Glutamatergic neuron (in vitro differentiated cells): ENCODE measurements at places on chromosomes 4 and X. TPM values are rescaled to one million over a fixed set of nuclear protein-coding genes. Genes with fewer than 3 reads are reported as not detected.
A peak's percentile ranks its signal among the peaks of the same experiment; 100 is the strongest.

Gene CENPI
- total RNA-seq, result 10.2 TPM

Gene STS
- total RNA-seq, result 7.2 TPM

Gene ABLIM2
- total RNA-seq, result 7.5 TPM

Gene NPY1R
- 0.54 TPM for total RNA-seq

Gene SYN1
- 34.2 TPM for total RNA-seq

Gene C4orf51
- total RNA-seq, result not detected

Gene DLG3
- total RNA-seq, result 76.7 TPM

Gene DCUN1D4
- total RNA-seq, result 86.9 TPM

Gene C4orf54
- total RNA-seq, result not detected

Gene HSFX2
- total RNA-seq, result 1.0 TPM

Gene CSAG2
- total RNA-seq, result not detected

Gene AFM
- total RNA-seq, result not detected

Gene CC2D2A
- 13.3 TPM for total RNA-seq

Gene WNK3
- total RNA-seq, result 19.7 TPM

Gene HERC6
- total RNA-seq, result 0.22 TPM

- DNase-seq, result no peak
Observed at GRCh38 chr4:116385583-116385982, 699.8 kb downstream of the TRAM1L1 start.

DNA sequence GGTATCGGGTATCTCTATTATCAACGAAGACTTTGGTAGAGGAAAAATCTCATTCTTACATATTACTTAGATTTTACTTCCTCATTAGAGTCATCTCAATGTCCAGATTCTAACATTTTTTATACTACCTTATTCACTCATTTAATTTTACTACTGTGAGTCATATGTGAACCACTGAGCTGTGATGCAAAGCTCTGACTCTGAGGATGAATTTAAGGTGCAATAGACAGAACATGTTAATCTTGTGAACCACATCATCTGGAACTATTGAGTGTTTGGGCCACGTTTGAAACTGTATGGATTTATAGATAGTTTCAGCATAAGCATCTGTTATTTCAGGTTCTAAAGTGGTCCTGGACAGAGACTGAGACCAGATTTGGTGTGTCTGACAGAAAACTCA lies 78.4 kb downstream of the PWWP3B start:
- DNase-seq, result no peak

DNA sequence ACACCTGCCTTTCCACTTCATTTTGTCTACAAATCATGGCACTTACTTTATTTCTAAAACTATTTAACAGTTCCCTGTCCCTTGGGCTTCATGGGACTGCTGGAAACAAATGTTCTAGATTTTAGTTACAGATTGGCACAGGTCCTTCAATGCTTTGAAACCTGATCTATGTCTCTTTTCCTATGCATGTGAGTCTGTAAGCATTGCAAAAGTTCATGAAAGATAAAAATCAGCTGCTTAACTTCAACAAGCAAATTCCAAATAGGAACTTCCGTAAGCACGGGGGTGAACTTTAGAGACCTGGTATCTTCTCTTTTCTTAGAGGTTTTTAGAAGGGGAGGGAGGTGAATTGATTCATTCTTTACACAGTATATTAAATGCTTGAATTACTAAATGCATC lies 9.5 kb downstream of the LGI2 start:
- no peak for DNase-seq

DNA sequence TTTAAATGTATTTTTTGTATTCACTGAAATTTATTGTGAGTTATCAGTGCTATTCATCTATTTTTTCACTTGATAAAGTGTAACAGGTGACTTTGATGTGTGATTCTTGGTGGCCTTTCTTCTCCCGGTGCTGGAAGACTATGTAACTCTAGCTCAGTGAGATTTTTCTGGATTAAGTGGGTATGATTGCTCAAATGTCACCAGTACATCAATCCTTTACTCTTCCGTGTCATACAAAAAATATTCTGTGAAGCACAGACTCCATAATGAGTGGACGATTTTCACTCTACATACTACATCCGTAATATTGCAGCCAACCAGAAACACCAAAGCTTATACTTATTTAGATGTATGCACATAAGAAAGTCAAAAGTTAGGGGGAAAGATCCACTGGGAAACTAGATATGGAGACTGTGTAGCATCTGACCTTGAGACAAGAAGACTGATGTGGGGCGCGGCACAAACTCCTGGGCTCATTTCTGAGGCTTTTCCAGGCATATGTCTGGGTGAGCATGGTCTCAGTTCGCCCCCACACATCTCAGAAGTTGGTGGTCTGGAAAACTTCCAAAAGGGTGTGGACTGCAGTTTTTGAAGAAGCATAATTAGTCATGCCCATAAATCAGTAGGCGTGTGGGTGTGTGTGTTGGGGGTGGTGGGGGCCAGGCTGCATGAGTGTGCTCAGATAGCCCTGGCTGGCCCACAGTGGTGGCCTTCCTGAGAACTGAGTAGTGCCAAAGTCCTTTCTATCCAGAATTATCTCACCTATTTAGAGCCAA lies 53.9 kb upstream of the TENM3 start:
- no peak for DNase-seq

- DNase-seq, result no peak
Observed at GRCh38 chr4:3208826-3209225, 40.1 kb upstream of the MSANTD1 start.

DNA sequence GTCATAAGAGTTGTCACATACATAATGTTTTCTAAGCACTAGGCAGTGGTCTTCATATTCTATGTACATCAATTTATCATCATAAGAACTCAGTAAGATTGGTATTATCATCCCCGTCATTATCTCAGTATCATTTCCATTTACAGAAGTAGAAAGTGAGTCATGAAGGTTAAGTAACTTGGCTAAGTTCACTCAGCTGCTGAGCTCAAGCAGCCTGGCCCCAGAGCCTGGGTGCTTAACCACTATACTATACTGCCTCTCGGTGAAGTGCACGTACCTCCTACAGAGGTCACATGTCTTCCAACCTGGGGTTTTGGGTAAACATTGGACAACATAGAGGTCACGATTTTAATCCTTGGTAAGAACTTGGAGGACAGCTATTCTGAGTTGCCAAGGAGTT lies 161.5 kb upstream of the GATB start:
- no peak for DNase-seq

DNA sequence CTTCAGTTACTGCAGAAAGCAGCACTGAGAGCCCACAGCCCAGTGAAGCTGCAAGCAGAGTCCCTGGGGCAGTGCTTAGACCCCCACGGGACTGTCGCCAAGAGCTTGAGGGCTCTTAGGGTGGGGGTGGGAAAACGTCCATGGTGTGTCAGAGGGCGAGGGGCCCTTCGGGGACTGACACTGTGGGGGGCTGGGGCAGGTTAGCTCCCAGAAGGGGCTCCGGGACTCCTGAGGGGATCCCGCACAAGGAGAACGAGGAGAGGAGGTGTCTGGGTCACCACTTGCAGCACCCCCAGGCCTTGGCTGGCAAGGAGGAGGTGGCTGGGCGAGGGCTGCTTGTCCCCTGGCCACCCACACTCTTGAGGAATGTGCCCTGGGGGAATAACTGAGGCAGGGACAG lies 20.8 kb downstream of the NAT8L start:
- no peak for DNase-seq

DNA sequence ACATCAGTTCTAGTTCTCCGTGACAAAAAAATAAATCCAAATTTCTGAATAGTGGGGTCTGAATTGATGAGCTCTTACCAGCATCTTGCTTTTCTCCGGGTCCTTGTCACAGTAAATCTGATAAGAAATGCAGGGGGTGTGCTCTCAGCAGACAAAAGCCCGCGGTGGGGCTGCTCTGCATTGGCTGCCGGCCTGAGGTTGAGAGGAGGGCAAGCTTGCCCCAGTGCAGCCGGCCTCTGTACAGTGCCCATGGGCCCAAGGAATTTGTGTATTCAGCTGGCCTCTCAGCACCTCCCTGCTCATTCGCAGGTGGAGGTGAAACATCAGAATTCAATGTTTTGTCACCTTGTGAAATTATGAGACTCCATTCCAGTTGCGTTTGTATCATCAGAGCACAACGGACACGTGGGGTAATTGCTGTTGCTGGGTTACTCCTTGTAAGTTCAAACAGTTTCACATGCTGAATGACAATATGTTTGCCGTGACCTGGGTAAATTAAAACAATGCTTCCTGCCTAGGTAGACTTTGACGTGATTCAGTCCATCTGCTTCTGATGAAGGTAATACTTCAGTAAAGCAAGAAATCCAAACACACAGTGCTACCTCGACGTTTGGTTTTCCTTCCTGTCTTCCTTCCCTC lies 596.4 kb downstream of the MID1IP1 start:
- DNase-seq, result no peak

DNA sequence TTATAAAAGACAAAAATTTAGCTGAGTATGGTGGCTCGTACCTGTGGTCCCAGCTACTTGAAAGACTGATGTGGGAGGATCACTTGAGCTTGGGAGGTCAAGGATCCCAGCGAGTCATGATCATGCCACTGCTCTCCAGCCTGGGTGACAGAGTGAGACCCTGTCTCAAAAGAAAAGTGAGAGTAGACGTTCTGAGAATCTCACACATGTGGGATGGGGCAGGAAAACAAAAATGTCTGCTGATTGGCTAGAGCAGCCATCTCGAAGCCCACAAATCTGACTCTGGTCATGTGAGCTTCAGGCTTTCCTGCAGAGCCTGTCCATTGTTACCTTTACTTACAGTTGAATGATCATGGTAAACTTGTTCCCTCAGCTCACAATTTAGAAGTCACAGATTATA lies 23.1 kb upstream of the SLC9A7 start:
- no peak for DNase-seq

- DNase-seq, result no peak
Observed at GRCh38 chr4:150609131-150609530, 27.2 kb downstream of the MAB21L2 start.

- DNase-seq, result no peak
Observed at GRCh38 chrX:21559417-21559816, 98.7 kb downstream of the KLHL34 start.

GRCh38 chrX:39764441-39764914 lies 333.3 kb downstream of the BCOR start:
- DNase-seq, result no peak

DNA sequence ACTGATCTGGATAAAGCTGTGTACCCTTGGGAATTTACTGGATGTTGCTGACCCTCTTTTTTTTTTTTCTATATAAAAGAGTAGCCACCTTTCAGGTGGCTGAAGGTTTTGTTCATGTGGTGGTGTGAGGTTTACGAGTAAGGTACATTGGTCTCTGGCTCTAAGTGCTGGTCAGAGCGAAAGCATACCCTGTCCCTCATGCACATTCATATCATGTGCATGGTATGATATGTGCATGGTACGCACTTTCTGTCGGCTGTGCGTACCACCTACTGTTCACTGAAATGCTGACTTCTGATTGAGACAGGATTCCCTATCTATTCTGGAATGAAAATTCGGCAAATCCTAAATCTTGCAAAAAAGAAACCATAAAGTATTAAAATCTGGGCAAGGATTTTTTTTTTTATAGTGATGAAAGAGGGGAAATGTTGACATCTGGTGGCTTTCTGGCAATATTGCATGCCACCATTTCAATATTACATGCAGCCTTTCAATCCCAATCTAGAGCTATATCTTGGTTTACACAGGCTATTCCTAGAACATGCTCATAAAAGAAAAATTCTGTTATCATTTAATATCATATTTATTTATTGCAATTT lies 32.8 kb downstream of the FAM149A start:
- DNase-seq, result no peak

DNA sequence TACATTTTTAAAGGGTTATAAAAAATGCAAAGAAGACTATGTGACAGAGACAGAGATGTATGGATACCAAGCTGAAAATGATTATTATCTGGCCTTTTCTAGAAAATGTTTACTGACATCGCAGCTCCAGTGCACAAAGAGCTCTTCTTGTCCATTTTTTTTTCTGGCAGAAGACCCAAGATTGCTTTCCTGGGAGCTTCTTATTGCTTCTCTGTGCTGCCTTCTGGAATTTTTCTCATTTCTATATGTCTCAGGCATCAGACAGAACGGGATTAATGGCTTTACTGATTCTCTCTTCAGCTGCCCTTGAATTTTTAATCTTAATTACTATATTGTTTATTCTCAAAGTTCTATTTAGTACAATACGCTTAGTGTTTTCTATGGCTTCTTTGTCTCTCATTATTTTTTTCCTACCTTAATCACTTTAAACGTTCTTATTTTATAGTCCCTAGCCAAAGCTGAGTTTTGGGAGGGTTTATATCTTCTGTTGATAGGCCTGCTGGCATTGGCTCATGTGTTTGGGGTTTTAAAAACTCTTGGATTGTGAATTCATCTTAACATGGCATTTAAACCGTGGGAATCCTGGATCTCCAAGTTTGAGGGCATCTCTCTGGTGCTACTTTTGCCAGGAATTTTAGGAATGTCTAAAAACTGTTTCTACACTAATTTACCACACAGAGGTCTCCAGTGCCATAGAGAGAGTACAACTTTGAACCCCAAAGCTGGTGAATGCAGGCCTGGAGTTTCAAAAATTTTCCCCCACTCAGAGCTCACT lies 138.9 kb upstream of the LNX1 start:
- DNase-seq, result no peak

DNA sequence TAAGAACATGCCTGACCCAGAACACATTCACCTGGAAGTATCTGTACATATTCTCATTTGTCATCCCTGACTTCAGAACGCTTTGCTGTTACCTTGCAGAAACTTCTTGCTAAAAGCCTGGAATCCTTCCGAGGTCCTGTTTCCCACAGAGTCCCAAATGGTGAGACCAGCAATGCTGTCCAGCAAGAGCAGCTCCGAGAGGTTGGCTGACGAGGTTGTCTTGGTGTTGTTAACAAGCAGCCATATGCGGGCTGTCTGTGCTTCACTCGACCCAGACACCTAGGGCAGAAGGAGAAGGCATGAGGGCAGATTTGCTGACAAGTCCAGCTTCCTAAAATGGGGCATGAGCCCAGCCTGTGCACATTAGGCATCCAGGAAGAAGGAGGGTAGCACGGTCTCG lies 19.3 kb downstream of the EVC2 start:
- DNase-seq, result no peak

DNA sequence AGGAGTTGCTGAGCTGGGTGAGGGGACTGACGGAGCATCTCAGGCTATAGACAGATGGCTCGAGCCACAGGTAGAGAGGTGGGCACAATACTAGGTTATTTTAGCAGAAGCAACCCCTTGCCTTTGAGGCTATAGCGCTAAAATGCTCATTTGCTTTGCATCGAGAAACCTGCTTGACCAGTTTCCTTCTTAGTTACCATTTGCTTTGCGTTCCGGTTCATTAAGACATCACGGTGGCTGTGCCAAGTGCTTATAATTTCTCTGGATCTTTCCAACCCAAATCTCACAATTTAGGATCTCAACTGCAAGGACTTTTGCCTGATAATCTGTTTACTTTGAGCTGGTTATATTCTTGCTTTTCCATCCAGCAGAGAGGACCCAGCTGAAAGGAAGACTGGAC lies 40.8 kb downstream of the DLG3 start:
- no peak for DNase-seq

- DNase-seq, result no peak
Observed at GRCh38 chr4:176794151-176794550, 1.4 kb upstream of the VEGFC start.

GRCh38 chr4:81030061-81030980 lies at the start of gene BMP3:
BMP3 (plus strand) TSS chr4:81030708; CDS start chr4:81031285, 577 bp downstream.
- DNase-seq, result peak; percentile 43

GRCh38 chr4:51999250-51999649 lies 20.9 kb downstream of the LRRC66 start:
- DNase-seq, result no peak
